ENCODE measurements at places on chromosomes 16 and 17. TPM values are rescaled to one million over a fixed set of nuclear protein-coding genes. Genes with fewer than 3 reads are reported as not detected.

Gene SLC6A4
- total RNA-seq: 0.64 TPM

Gene JPH3
- total RNA-seq: 26.4 TPM

Gene KRTAP4-12
- not detected for total RNA-seq

DNA sequence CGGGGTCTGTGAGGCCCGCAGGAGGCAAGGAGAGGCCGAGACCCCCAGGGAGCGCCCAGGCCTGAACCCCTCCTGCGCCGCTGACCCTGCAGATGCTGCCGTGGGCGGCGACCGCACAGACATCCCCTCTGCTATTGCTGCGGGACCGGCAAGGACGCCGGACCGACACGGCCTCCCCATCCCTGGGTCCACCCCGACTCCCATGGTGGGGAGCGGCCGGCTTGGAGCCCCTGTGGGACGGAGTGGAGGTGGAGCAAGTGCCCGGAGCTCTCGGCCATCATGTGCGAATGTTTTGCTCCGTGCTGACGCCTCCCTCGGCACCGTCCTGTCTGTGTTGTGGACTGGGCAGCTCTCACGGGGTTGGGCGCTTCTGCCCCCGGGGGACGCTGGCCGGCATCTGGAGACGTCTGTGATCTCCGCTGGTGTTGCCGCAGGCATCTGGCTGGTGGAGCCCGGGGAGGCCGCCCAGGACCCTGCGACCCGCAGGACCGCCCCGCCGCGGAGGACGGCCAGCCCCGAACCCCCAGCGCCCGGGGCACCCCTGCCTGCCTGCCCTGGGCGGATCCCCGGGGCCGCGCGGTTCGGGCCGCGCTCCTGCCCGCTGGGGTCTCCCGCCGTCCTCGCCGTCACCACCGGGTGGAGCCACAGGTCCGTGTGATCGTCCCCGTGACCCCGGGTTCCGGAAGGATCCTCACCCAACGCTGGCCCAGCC, 12.8 kb upstream of the GNG13 start:
- DNase-seq: peak; percentile 60

Gene CCL5
- total RNA-seq: not detected

Data from progenitor cell of endocrine pancreas (in vitro differentiated cells).